D721Med (cell line): ENCODE measurements at places on chromosomes 3 and 15.

GRCh38 chr3:117842086-117842485, 1132.5 kb downstream of the TUSC7 start:
- DNase-seq = no peak

DNA sequence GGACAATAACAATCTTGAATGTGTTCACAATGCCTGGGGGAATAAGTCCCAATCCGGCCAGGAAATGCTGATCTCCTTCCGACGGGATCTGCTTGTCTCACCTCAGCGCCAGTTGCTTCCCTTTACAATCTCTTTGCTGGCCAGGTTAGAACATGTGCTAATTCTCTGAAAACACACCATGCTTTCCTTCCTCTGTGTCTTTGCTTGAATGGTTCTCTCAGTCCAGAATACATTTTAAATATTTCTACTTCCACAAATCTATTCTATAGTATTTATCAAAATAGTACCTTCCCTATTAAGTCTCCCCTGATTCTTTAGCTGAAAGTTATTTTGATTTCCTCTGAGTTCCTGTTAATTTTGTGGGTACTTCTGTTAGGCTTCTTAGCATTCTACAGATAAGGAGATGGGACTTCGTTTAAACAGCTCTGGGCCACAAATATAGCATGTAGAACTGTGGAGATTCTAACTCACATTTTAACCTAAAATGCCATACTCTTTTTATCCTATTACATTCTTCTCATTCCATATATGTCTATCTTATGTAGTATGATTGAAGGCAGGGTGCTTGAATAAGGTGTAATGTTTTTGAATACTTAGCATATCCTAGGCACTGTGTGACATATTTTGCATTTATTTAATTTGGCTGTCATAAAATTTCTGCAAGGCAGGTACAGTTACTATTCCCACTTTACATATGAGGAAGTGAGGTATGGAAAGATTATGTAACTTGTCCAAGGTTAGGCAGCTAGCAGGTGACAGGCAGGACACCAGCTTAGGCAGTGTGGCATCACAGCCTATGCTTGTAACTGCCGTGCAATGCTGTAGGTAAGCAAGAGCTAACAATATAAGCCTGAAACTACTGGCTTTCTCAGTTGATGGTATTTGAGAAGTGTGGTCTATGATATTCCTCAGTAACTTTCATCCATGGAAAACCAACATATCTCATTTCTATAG, 299.8 kb downstream of the LPP start:
- DNase-seq = no peak

- no peak for DNase-seq
Measured at GRCh38 chr3:191762323-191762960, 301.5 kb downstream of the PYDC2 start.

- no peak for DNase-seq
Measured at GRCh38 chr3:100103558-100104441, 10.5 kb downstream of the FILIP1L start.

- DNase-seq = no peak
Measured at GRCh38 chr3:186930641-186931531, 560 bp downstream of the ST6GAL1 start.

DNA sequence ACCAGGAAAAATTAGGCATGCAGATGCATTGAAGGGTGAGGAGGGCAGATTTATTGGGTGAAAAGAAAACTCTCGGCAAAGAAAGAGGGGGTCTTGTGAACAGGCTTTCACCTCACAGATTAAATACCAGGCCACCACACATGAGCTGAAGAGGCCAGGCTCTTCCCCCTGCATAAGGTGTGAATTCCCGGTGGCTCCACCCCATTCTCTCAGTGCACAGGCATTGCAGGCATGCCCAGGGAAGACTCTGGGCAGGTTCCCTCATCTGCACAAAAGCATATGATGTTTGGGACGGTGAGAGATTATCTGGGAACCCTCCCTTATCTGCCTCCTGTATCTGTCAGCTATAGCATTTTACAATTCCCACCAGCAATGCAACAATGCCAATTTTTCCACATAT, 7.2 kb upstream of the SLC35G2 start:
- DNase-seq = no peak

- DNase-seq = no peak
Measured at GRCh38 chr3:46378426-46378942, 7.7 kb downstream of the CCR5 start.

DNA sequence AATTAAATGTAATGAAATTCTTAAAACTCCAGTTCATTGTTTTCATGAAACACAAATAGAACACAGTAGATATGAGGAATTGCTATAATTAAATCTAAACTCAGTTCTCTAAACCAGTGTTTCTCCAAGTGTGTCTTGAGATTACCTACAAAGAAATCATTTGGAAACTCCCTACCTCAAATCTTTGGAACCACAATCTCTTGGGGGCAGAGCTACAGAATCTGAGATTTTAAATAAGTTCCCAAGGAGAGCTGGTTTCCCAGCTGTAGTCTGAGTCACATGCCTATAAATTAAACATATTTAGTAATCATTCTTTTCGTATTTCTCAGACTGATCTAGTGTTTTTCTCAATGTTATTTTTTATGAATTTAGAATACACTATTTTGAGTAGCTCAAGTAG, 17.0 kb upstream of the ACTC1 start:
- no peak for DNase-seq

DNA sequence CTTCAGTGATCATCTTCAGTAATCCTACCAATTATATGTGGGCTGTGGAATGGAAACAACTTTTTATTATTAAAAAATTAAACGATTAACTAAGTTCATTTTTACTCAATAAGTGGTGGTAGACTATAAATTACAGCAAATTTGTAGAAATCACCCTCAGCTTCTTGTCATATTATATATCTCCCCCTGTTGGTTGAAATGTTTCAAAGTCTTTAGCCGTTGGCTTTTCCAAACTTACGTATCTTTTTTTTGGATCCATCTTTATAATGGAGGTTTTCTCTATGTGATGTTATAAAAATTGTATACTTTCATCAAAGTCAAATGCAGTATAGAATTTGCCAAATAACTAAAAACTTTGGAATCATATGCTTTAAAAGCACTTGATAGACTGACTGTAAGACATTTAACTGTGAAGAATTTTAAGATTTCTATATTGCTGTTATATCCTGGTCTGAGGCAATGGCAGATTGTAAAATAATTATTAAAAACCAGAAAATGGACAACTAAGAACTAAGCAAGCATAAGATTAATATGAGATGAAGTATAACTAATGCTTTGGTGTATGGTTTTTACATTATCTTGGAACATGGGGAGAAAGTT, 44.7 kb downstream of the ATP11B start:
- DNase-seq = no peak

- DNase-seq = no peak
Measured at GRCh38 chr3:66475386-66476020, 25.3 kb downstream of the LRIG1 start.

GRCh38 chr3:152184971-152185686, 83.6 kb upstream of the MBNL1 start:
- no peak for DNase-seq

DNA sequence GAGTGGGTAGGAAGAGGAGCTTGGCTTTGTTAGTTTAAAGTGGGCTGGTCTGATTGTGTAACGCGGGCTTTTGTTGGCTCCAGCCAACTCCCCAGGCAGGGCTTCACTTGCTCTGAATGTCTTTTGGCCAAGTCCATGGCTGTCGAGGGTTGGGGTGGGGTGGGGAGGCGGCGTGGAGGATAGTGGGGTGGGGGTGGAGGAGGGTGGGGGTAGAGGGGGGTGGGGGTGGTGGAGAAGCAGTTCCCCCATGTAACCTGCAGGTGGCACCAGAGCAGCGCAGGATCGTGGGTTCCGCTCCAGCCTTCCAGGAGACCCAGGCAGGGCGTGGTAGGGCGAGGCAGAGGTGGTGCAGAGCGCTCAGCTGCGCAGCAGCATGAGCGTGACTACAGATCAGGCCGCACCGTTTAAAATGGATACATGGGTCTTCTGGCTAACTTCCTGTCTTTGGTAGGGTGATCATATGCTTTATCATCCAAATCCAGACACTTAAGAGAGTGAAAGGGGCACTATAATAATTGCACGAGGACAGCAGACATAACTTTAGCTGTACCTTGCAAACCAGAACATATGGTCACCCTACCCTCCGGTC, 28.3 kb downstream of the GOLGA6A start:
- DNase-seq = peak; percentile 62

- DNase-seq = no peak
Measured at GRCh38 chr15:68413363-68414205, 18.4 kb downstream of the ITGA11 start.

GRCh38 chr3:141933421-141934300, 57.2 kb downstream of the ATP1B3 start:
- no peak for DNase-seq

DNA sequence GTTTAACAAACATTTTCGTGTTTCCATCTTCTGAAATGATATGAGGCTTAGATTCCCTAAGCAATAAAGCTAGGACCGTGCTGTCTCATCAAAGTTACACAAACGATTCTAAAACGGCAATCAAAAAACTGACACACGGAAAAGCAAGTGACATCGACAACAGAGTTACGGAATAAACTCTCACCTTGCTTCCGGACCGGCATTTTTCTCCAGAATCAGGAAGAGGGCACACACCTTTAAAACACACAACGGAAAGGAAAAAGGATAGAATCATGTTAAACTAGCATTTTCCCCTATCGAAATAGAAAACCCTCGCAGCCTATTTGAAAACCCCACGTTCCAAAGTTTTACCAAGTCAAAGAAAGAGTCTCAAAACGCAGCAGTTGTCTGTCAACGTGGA, 1.4 kb downstream of the DLG1 start:
- DNase-seq = no peak

GRCh38 chr3:151630938-151631441, 102.7 kb upstream of the AADACL2 start:
- DNase-seq = no peak

DNA sequence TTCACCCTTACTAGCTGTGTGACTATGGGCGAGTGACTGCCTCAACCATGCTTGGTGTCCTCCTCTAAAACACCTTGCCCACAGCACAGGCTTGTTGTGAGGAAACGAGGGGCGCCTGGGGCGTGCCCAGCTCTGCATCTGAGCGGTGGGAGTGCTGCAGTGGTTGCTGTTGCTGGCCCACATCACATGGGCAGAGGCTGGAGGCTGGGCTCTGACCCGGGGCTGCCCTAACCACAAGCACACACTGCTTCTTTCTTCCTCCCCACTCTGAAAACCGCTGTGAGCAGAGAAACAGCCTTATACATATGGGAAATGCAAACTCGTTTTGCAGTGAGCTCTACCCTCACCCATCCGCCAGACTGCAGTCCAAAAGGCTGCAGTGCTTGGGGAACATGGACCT, 74.8 kb upstream of the RPL32 start:
- DNase-seq = no peak

DNA sequence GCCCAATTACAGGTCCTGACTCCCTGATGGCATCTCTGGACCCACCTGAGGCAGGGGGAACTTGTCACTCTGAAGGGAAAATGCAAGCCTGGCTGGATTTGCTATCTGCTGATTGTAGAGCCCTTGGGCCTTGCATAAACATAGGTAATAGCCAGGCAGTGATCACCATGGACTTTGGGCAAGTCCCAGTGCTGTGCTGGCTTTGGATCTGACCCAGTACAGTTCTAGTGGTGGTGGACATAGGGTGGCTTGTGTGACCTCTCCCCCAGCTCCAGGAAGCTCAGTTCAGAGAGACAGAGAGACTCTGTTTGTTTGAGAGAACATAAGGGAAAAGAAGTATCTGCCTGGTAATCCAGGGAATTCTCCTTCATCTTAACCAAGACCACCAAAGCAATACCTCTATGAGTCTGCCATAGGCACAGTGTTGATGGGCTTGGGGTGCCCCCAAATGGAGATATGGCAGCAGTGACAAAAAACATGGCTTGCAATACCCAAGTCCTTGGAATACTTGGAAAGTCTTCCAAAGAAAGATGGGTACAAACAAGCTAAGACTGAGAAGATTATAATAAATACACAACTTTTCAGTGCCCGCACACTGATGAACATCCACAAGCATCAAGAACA, 348.5 kb downstream of the PYDC2 start:
- no peak for DNase-seq

- DNase-seq = no peak
Measured at GRCh38 chr3:56137415-56137814, 330.9 kb downstream of the ERC2 start.

- no peak for DNase-seq
Measured at GRCh38 chr3:150311156-150311555, 96.9 kb upstream of the TSC22D2 start.

DNA sequence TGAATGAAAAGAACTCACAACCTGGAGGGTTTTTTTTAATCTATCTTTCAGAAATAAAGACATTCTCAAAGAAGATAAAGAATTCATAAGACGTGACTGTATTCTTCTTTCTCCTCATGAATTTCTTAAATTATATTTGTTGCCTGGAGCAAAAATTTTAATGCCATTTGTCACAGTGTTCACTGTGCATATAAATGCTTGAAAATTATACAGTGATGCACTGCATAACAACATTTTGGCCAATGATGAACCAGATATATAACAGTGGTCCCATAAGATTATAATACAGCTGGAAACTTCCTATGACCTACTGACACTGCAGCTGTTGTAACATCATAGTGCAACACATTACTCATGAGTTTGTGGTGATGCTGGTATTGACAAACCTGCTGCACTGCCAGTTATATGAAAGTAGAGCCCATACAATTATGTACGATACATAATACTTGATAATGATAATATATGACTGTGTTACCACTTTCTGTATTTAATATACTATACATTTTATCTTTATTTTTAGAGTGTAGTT, 67.3 kb downstream of the P2RY1 start:
- DNase-seq = no peak

DNA sequence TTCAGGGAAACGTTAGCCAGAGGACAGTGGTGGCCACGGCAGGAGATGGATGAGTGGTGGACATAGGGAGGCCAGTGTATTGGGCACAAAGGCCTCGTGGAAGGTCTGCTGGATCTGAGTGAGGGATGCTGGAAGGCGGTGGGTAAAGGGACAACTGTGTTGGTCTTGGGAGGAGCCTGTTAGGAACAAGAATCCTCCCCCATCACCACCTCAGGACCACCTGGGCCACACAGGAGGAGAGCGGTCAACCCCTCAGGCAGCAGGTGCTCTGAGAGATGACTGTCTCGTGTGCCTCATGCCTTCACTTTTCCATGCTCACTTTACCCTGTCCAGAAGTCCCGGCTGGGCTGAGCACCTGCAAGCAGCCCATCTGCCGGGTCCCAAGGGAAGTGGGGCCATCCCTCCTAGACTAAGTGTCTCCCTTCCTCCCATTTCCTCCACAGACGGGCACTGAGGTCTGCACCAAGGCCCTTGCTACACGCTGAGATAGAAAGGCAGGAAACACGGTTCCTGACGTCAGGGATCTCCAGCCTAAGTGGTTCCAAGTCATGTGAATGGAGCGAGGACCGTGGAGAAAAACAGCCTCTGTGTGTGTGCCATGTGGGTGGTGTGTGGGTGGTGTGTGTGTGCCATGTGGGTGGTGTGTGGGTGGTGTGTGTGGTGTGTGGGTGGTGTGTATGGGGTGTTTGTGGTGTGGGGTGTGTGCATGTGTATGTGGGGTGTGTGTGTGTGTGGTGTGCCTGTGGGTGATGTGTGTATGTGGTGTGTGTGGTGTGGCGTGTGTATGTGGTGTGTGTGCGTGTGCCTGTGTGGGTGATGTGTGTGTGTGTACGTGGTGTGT, 47.8 kb upstream of the CTSH start:
- DNase-seq = no peak
